Type B pancreatic cell (in vitro differentiated cells): ENCODE measurements at places on chromosomes 3 and 15. TPM values are rescaled to one million over a fixed set of nuclear protein-coding genes. Genes with fewer than 3 reads are reported as not detected.
A peak's percentile ranks its signal among the peaks of the same experiment; 100 is the strongest.

DNA sequence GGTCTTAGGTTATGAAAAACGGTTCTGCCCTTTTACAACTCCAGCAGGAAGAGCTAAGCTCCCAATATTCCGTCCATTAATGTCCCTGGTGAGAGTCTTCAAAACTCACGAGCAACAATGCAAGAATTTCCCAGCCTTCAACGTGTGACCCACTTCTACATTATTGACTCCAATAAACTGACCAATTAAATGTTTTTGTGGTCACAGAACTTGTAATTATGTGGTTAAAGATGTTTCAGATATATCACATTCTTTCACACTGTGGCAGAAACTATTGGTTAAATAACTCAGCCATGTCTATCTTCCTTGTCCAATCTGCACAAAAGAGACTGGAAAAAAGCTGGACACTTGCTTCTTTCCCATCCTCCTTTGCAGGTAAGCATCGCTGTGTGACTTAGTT is 286.6 kb upstream of the ADAMTS9 start:
- no peak for DNase-seq

ALG1L2 gene
- 1.4 and 2.1 TPM in 2 replicates for total RNA-seq

DNA sequence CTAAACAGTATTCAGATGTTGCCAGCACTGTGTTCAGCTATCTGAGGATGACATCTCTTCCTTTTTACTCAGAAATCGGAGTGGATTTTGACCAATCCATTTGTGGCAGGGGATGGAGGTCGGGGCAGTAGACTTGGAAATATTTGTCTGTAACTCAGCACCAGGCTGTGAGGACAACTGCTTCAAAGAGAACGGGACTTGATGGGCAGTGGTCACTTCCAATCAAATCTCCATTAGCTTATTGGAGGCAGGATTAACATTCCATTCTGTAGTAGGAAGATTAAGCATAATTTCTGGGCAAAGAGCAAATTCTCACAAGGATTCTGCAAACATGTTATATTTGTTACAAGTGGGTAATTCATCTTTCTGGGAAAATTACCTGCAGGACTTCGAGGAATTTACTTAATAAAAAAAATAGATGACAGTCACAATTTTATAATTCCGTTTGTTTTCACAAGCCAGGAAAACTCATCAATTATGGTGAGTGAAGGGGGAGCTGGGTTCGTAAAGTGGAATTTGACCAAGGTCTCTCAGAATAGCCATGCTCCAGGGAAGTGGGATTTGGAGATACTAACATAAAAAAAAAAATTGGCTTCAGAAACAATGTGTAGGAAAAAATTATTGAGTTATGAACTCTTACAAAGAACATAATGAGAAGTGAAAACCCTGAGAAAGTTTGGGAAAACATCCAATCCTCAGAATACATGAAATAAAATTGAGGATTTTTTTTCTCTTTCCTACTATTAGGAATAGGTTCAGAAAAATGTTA is 18.1 kb downstream of the CRABP1 start:
- DNase-seq = no peak

DNA sequence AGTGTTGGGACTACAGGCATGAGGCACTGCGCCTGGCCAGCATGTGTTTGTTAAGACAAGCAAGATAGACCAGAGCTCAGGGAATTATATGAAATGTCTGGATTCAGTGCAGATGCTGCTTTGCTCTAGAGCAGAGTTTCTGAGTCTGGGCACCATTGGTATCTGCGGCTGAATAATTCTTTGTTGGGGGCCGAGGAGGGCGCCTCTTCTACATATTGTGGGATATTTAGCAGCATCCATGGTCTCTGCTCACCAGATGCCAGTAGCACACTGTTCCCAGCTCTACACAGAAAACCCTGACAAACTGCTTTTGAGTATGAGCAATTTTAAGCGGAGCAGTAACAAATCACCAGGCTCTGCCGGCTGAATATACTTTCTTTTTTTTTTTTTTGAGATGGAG is 3.6 kb upstream of the LDHAL6B start:
- no peak for DNase-seq

GRCh38 chr15:85625856-85626255 is 168.9 kb downstream of the KLHL25 start:
- no peak for DNase-seq

REC114 gene
- total RNA-seq = not detected in 2 replicates

SLITRK3 gene
- total RNA-seq = 0.12 and 8.4 TPM in 2 replicates

DNA sequence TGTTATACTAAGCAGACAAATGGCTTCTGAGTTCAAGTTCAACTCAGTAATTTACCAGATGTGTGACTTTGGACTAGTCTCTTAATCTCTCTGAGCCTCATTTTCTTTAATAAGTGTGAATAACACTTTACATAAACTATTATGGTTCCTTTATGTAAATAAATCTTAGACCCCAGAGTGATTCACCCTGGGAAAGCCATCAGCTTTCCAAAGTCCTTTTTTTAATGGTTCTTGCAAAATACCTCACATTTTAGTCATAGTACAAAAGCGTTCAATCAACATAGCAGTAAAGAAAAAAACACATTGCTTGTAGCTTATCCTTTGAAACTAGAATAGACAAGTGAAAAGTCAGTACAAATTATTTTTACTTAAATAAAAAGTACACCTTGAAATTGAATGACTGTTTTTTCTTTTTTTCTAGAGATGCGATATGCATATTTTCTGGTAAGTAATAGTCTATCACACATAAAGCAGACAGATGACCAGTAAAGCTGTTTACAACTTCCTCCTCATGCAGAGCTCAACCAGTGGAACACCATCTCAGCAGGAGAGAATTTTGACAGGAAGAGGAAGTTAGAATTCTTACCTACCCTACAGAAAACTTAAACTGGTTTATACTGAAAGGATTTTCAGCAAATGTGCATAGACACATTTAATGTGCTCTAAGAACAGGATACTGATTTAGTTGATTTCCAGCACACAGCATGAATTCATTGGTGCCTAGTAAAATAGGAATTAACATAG is 123.0 kb upstream of the AGBL1 start:
- DNase-seq = no peak

GRCh38 chr3:140842984-140843649 is 98.5 kb upstream of the SLC25A36 start:
- DNase-seq = no peak

DNA sequence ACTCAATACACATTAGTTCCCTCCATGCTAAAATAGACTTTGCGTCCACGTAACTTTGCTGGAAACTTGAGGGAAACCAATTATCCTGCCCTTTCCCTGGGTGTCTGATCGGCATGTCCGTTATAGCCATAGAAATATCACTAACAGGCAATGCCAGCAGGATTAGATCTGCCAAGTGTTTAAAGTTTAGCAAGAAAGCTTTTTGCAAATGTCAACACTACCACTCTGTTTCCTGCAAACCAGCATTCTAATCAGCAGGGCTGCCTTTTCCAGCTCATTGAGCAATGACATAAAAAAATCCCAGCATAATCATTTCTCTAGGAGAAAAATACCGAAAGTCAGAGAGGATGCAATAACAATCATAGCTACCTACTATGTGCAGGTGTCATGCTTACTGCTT is 60.9 kb downstream of the NOX5 start:
- no peak for DNase-seq

DNA sequence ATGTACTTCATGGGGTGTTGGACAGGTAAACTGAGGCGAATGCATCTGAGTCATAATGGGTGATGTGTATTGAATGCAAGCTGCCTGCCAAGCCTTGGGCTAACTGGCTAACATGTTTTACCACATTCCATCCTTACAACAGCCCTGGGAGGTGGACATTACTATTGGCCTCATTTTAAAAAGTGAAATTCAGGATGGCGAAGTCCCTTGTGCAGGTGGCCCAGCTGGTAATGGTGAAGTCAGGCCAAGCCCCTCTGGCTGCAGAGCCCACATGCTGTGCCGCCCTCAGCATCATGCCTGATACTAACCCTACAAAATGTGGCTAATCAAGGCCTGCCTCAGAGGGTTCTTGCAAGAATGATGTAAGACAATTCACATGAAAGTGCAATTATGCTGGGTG is 60.0 kb upstream of the CHD2 start:
- no peak for DNase-seq

MOBP gene
- total RNA-seq = not detected in 2 replicates

CYP19A1 gene
- 0.95 and 1.3 TPM in 2 replicates for total RNA-seq

DNA sequence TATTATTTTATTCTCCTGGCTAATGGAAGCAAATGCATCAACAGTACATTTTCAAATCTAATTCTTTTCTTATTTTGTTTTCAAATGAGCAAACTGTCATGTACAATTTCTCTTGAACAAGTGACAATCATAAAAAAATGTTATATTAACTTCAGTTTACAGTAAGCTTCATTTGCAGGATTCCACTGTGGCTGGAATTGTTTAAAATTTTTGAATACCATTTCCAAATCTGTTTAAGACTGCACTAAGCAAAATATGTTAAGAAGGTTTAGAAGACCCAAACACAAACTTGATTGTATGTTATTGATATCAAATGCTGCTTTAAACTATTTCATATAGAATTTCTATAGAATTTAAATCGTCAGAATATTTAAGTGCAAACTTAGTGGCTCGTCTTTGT is 92.8 kb downstream of the ZNF280D start:
- no peak for DNase-seq

DNA sequence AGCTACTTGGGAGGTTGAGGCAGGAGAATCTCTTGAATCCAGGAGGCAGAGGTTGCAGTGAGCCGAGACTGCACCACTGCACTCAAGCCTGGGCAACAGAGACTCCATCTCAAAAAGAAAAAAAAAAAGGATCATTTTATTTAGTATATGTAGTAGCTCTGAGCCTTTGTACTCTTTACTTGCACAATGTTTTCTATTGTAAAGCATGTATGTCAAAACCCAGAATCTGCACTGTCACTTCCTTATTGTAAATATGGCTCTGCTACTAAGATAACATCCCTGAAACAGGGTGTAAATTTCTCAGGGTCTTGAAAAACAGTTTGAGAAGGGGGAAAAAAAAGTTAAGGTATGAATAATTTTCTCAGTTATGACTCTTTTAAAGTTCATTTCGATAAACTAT is 35.1 kb downstream of the SLMAP start:
- DNase-seq = no peak

CEP19 gene
- 1.1 and 4.5 TPM in 2 replicates for total RNA-seq

- DNase-seq = no peak
These were observed 554.5 kb downstream of the NSUN3 start for GRCh38 chr3:94617312-94617711.

- no peak for DNase-seq
These were observed 151.4 kb downstream of the WNT7A start for GRCh38 chr3:13728487-13728886.

GRCh38 chr15:82942691-82943090 is 9.8 kb downstream of the HOMER2 start:
- no peak for DNase-seq

- no peak for DNase-seq
These were observed 54.9 kb downstream of the EPHA6 start for GRCh38 chr3:96869316-96869715.

GRCh38 chr3:127258733-127259132 is 29.1 kb downstream of the PRR20G start:
- no peak for DNase-seq

- DNase-seq = no peak
These were observed 99.3 kb upstream of the ZBED2 start for GRCh38 chr3:111694471-111694870.

- DNase-seq = no peak
These were observed 1.2 kb downstream of the FAM3D start for GRCh38 chr3:58665405-58665804.

DNA sequence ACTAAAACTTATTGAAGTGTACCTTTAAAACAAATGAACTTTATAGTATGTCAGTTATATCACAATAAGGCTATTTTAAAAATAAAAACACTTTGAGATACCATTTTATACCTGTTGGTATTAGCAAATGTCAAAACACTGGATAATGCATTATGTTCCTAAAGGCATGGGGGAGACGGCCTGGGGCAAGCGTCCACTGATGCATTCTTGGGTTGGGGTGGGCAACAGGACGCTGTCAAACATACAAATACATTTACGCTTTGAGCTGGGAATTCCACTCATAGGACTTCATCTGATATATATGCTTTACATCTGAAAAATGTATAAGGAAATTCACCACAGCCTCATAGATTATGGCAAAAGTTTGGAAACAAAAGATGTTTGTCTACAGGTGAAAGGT is 7.6 kb upstream of the GATA2 start:
- DNase-seq = peak; percentile 29

- no peak for DNase-seq
These were observed 85.1 kb downstream of the EFL1 start for GRCh38 chr15:82177291-82178010.

GOLGA6L7 gene
- total RNA-seq = not detected in 2 replicates

CMSS1 gene
- 14.5 and 34.1 TPM in 2 replicates for total RNA-seq

GRCh38 chr3:153289334-153289808 is 127.3 kb downstream of the RAP2B start:
- DNase-seq = no peak

KNSTRN gene
- total RNA-seq = 24.1 and 52.2 TPM in 2 replicates

DNA sequence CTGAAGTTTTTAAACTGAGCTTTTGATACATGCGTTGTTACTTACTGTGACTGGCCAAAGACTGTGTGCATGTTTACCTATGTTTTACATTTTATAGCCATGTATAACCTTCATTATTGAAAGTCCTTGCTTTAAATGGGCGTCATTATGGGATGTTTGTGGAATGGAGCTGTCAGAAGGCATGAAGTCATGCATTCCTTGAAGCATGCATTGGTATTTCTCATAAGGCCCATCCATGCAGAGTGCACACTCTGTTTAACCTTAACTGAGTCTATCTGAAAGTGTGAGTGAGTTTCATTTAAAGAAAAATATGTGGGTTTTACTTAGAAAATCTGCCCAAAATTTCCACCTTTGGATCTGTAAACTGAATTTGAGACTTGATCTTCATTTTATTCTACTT is 51.1 kb downstream of the PSMD6 start:
- DNase-seq = no peak

GRCh38 chr15:75694241-75695182 is 18.1 kb downstream of the CSPG4 start:
- no peak for DNase-seq

ITPKA gene
- 1.5 and 1.9 TPM in 2 replicates for total RNA-seq
